Right lobe of liver (tissue), 6 donors: ENCODE measurements at places on chromosomes 4 and X. TPM values are rescaled to one million over a fixed set of nuclear protein-coding genes. Genes with fewer than 3 reads are reported as not detected.

- H3K4me3 ChIP-seq: no peak overlapping the region
- no peaks in the 10 kb centered on the region for H3K27me3 ChIP-seq
- no peak for DNase-seq
- no peaks in the 10 kb centered on the region for H3K36me3 ChIP-seq
- H3K27ac ChIP-seq: no peak overlapping the region
- no peaks in the 10 kb centered on the region for H3K4me1 ChIP-seq
Measured at GRCh38 chr4:111632641-111633151, 512.6 kb upstream of the FAM241A start.

GRCh38 chrX:38868941-38869401, 67.7 kb downstream of the MID1IP1 start:
- H3K27me3 ChIP-seq: no peaks in the 10 kb centered on the region
- no peak for DNase-seq
- H3K4me1 ChIP-seq: no peaks in the 10 kb centered on the region
- H3K4me3 ChIP-seq: no peak overlapping the region

DNA sequence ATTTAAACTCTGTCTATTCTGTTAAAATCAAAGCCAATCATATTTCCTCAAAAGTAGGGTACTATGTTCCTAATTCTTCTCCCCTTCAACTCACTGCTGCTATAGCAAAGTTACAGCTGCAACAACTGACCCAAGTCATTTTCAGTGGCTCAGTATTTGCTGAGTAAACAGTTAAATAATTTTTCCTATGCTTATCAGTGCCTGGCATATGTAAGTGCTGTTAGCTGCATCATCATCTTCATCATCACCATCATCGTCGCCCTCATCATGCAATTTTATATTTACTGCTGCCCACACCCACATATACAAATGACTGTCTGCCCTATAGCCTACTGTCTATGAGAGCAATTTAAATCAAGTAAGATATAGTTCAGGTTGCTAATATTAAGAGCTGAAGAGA, 21.9 kb downstream of the COQ2 start:
- no peaks in the 10 kb centered on the region for H3K27me3 ChIP-seq
- no peak for DNase-seq
- no peaks in the 10 kb centered on the region for H3K4me1 ChIP-seq
- no peaks in the 10 kb centered on the region for H3K36me3 ChIP-seq
- no peak overlapping the region for H3K27ac ChIP-seq
- no peak overlapping the region for H3K4me3 ChIP-seq

DNA sequence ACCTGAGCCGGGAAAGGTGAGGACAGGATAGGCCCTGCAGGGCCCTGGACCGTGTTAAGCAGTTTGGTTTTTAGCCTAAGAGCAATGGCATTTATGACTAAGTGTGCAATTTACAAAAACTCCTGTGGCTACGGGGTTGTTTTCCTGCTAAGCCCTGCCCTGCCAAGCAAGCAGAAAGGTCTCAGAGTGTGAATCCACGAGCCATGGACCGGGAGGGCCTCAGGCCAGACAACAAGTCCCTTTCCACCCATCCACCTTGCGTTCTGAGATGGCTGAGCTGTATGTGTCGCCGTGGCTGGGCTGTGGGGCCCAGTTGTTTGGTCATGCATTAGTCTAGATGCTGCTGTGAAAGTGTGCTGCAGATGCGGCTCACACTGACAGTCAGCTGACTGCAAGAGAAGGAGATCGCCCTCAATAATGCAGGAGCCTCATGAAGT, 33.9 kb upstream of the AFAP1 start:
- no peak for DNase-seq
- no peak overlapping the region for H3K27ac ChIP-seq
- H3K4me1 ChIP-seq: no peaks in the 10 kb centered on the region
- H3K4me3 ChIP-seq: no peak overlapping the region

DNA sequence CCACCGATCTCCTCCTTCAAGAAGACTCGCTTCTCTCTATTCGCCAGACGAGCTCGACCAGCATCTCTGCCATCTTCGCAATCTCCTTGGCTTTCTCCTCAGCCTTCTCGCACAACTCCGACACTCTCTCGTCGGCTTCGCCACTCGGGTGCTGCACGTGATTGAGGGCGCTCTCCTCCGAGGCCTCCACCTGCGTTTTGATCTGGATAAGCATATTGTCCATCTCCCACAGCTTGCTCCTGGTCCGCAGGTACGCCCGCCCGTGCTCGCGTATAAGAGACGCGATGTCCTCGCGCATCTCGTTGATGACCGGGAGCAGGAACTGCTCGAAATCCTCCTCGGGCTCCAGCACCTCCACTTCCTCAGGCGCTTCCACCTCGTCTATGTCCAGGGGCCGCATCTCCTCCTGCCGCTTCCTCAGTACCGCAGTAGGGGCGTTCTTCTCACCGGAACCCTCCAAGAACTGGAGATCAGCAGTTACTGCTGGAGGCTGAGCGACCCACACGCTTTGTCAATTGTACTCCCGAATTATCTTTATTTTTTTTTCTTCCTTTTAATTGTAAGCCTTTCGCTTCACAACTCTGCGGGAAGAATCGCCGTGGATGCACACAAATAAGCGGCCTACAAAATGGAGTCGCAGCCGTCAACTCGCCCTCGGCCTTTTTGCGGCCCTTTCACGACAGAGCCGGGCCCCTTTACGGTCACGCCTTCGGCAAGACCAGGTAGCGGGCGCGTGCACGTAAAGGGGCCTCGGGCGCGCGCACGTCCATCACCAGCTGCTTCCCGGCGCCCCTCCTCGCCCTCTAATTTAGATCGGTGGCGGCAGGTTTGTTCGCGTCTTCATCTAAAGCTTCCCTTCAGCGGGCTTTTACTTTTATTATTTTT, at the start of gene MRFAP1L1:
TSS of gene MRFAP1L1 (minus strand) at position 636 of the 885 bp plus-strand sequence. CDS start at position 400, 236 bp downstream.
- H3K27ac ChIP-seq: peak within 1 kb of the TSS; percentile 83
- DNase-seq: peak; percentile 95
- peak within 1 kb of the TSS; percentile 76 for H3K4me3 ChIP-seq
- H3K36me3 ChIP-seq: peaks cover 2% of the 10 kb centered on the region
- H3K4me1 ChIP-seq: peaks cover 38% of the 10 kb centered on the region
- H3K27me3 ChIP-seq: no peaks in the 10 kb centered on the region

GRCh38 chr4:143307531-143307930, 29.1 kb upstream of the GAB1 start:
- H3K4me3 ChIP-seq: no peak overlapping the region
- H3K4me1 ChIP-seq: no peaks in the 10 kb centered on the region
- no peak for DNase-seq

DNA sequence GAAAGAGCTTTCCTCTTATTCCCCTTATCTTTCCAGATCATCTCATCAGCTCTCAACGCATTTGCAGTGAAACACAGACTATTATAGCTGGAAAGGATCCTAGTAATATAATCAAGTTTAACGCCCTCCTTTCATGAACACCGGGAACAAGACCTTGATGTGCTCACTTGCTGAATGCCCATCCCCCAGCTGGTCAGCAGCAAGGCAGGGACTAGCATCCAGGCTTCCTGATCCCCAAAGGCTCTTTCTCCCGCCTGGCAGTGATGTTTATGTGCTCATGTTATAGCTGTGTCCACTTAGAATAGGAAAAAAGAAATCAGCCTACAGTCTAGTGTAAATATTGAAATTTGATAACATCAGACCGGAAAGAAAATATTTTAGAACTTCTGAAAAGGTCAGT, 24.6 kb downstream of the GPC4 start:
- H3K27ac ChIP-seq: no peak overlapping the region
- DNase-seq: no peak
- no peak overlapping the region for H3K4me3 ChIP-seq
- H3K27me3 ChIP-seq: no peaks in the 10 kb centered on the region

DNA sequence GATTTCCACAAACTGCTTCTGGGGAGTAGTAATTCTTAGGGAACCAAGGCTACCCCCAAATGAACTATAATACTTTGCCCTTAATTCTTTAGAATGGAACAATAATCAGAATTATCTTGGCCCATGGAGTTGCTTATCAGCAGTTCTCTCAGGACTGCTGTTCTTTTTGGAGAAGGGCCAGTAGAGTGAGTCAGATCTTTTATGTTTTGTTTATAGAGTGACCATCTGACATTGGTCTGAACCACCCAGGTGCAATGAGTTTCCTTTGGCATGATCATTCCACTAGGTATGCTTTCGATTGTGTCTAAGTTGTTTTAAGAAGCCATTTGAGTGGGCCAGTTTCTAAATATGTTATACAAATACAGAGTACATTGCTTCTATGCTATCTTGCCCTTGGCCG, 31.8 kb downstream of the PRRG1 start:
- no peaks in the 10 kb centered on the region for H3K4me1 ChIP-seq
- H3K27ac ChIP-seq: no peak overlapping the region
- no peak overlapping the region for H3K4me3 ChIP-seq
- H3K27me3 ChIP-seq: no peaks in the 10 kb centered on the region
- H3K36me3 ChIP-seq: no peaks in the 10 kb centered on the region

GRCh38 chr4:93416344-93417128, 412.0 kb upstream of the ATOH1 start:
- no peak overlapping the region for H3K4me3 ChIP-seq
- no peaks in the 10 kb centered on the region for H3K36me3 ChIP-seq
- no peaks in the 10 kb centered on the region for H3K4me1 ChIP-seq
- no peaks in the 10 kb centered on the region for H3K27me3 ChIP-seq
- H3K27ac ChIP-seq: no peak overlapping the region

DNA sequence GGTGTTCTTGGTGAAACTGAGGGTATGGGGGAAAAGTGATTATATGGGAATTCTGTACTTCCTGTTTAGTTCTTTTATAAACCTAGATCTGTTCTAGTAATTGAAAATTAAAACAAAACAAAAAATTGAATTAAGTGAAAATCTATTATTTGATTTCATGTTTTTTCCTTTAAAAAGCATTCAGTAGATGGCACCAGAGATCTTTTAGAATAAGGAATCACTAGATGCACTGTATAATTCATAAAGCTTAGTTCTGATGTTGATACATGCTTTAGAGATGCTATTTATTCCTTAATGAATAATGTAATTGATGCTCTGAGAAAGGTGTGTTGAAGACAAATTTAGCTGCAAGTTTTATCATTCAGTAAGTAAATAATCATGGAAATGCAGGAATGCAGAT, 87.3 kb downstream of the LCORL start:
- H3K27me3 ChIP-seq: no peaks in the 10 kb centered on the region
- no peak overlapping the region for H3K4me3 ChIP-seq
- no peak for DNase-seq
- no peaks in the 10 kb centered on the region for H3K36me3 ChIP-seq
- no peak overlapping the region for H3K27ac ChIP-seq

DNA sequence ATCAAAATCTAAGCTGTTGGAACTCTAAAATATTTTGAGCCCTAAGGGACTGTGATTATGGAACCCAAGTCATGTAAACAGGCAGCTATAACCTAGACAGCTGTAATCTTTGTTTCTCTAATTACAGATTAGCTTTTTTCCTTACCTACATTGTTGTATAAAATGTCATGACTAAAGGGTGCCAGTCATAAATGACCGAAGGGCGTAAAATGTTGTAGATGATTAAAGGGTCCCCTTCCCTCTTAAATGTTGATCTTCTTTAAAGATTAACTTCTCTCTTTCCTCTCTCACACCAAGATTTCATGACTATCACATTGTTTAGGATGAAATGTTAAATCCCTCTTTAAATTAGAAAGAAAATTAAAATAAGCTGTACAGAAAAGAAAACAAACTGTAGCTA, 659.4 kb upstream of the NR3C2 start:
- H3K4me1 ChIP-seq: no peaks in the 10 kb centered on the region
- H3K27me3 ChIP-seq: no peaks in the 10 kb centered on the region
- no peaks in the 10 kb centered on the region for H3K36me3 ChIP-seq
- H3K27ac ChIP-seq: no peak overlapping the region

GRCh38 chr4:7739918-7740865, 199.5 kb downstream of the AFAP1 start:
- H3K27ac ChIP-seq: no peak overlapping the region
- no peaks in the 10 kb centered on the region for H3K4me1 ChIP-seq

- no peaks in the 10 kb centered on the region for H3K36me3 ChIP-seq
- no peaks in the 10 kb centered on the region for H3K4me1 ChIP-seq
- no peak overlapping the region for H3K27ac ChIP-seq
- no peak for DNase-seq
- H3K4me3 ChIP-seq: no peak overlapping the region
Measured at GRCh38 chr4:54852054-54852453, 194.3 kb downstream of the KIT start.

DNA sequence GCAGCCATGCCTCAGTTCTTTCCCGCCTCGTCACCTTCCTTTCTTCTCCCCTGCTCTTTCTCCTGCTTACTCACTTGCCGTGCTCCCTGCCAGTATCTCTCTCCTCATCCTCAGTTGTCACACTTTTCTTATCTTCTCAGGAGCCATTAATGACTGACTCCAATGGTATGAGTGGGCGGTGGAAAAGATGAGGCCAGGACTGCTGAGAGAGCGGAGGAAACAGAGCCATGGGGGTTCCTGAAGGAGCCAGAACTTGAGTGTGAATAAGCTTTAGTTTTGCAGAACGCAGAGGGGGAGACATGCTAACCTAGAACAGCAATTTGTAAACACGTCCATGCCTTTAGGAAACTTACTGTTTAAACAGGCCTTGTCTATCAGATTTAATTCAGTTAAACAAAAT, 126.5 kb downstream of the CHIC2 start:
- H3K27me3 ChIP-seq: no peaks in the 10 kb centered on the region
- no peak for DNase-seq
- no peak overlapping the region for H3K4me3 ChIP-seq
- no peaks in the 10 kb centered on the region for H3K36me3 ChIP-seq
- H3K4me1 ChIP-seq: no peaks in the 10 kb centered on the region
- H3K27ac ChIP-seq: no peak overlapping the region

GRCh38 chrX:131306601-131307000, 17.5 kb upstream of the IGSF1 start:
- no peaks in the 10 kb centered on the region for H3K36me3 ChIP-seq
- no peak overlapping the region for H3K4me3 ChIP-seq
- H3K27me3 ChIP-seq: no peaks in the 10 kb centered on the region
- no peak overlapping the region for H3K27ac ChIP-seq

- no peak overlapping the region for H3K27ac ChIP-seq
- H3K27me3 ChIP-seq: no peaks in the 10 kb centered on the region
- H3K4me1 ChIP-seq: no peaks in the 10 kb centered on the region
- no peak overlapping the region for H3K4me3 ChIP-seq
- no peak for DNase-seq
Measured at GRCh38 chrX:39805022-39805421, 292.7 kb downstream of the BCOR start.

- no peaks in the 10 kb centered on the region for H3K27me3 ChIP-seq
- no peak overlapping the region for H3K4me3 ChIP-seq
- H3K27ac ChIP-seq: no peak overlapping the region
- DNase-seq: no peak
- H3K36me3 ChIP-seq: no peaks in the 10 kb centered on the region
Measured at GRCh38 chrX:132090403-132091159, 37.2 kb downstream of the FRMD7 start.

GRCh38 chr4:3412257-3413020, 29.3 kb upstream of the HGFAC start:
- H3K4me3 ChIP-seq: no peak overlapping the region
- no peaks in the 10 kb centered on the region for H3K36me3 ChIP-seq
- no peak overlapping the region for H3K27ac ChIP-seq
- H3K27me3 ChIP-seq: no peaks in the 10 kb centered on the region
- DNase-seq: peak; percentile 12

Gene UGT2B7
- total RNA-seq: 364 TPM

Gene ASB12
- not detected for total RNA-seq

Gene RIBC1
- total RNA-seq: 0.88 TPM

Gene PLAC8
- total RNA-seq: 12.6 TPM

Gene ZCCHC18
- 0.12 TPM for total RNA-seq

Gene OTC
- total RNA-seq: 212 TPM

Gene ARHGAP36
- total RNA-seq: not detected

Gene OPN1LW
- not detected for total RNA-seq

Gene FAM53A
- total RNA-seq: 0.73 TPM
